Activated CD4-positive, alpha-beta T cell treated with anti-CD3 and anti-CD28 coated beads, Interleukin-2, amount 10 ng/mL, durations not matched to agents 7 days and 5 days (primary cell): ENCODE measurements at places on chromosomes 1 and 21.

- no peak for DNase-seq
Measured at GRCh38 chr1:14913482-14914177, 239.9 kb upstream of the TMEM51 start.

GRCh38 chr21:45454926-45455673 is 50.1 kb downstream of the COL18A1 start:
- DNase-seq, result no peak

- DNase-seq, result peak; percentile 49
Measured at GRCh38 chr1:221829327-221830015, 87.6 kb upstream of the DUSP10 start.

DNA sequence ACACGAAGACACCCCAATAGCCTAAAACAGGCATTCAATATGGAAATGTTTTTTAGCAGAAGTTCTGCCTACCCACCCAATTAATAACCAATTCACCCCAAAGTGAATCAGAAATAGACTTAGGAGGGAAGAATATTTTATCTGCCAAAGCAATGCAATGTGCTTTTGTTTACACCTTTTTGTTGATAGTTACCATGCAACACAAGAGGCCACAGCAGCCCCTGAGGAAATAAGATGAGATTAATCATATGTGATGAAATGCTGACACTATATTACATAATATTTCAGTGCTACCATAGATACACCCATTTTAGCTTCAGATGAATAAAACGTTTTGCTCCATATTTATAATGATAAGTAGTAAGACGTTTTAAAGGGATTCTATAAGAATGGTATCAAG is 60.9 kb upstream of the RGS2 start:
- DNase-seq, result no peak

DNA sequence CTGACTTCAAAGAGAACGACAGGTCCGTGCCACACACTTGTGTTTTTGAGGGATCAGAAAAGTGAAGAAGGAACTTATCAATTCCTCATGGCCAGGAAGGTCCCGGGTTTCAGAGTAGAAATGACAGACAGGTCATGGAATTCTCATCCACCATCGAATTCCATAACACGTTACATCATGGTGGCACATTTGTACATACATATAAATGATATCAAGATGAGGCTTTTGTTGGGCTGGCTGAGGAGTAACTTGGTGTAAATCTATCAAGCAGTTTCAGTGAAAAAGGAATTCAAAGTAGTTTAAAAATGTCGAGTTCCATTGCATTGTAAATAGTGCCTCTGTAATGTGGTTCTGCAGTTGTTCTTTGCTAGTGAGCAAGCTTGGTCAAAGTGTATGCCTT is 22.9 kb upstream of the GNPAT start:
- no peak for DNase-seq

GRCh38 chr21:14998336-14998735 is 66.5 kb downstream of the NRIP1 start:
- no peak for DNase-seq

DNA sequence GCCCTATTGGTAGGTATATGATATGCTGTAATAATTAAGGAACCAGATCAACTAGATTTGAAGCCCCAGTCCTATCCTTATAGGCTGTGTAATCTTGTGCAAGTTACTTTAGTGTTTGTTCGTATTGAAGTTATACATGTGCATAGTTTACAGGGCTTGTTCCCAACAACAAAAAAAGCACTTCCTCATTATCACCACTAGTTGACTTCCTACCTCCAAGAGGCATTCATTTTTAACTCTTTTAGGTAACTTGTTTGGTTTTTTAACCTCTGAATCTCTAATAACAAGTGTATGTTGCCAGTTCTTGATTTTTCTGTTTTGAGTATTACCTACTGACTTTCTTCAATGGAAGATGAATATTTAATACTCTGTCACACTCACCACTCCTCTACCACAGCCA is 71.9 kb downstream of the ST3GAL3 start:
- DNase-seq, result no peak

GRCh38 chr1:152309955-152310354 is 15.1 kb downstream of the FLG start:
- DNase-seq, result no peak

GRCh38 chr21:38315122-38315521 is 58.3 kb downstream of the KCNJ15 start:
- DNase-seq, result no peak

DNA sequence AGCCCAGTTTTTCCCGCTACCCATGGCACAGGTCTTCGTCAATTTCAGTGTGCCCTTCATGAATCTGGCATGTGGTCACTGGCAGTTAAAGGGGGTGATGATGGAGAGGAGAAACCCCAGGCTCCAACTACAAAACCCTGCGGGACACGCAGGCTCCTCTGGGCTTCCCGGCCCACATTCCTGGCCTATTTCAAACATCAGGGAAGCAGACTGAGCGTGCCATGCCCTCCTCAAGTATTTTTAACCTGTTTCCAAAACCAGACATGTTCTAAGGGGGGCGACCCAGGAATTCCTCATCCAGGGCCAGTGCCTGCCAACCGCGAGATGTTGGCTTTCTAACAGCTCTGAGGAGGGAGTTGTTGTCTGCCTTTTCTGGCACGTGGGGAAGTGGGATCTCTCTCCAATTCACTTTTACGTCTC is 85.1 kb downstream of the CAPZB start:
- DNase-seq, result no peak

- no peak for DNase-seq
Measured at GRCh38 chr1:58430421-58431275, 115.9 kb downstream of the OMA1 start.

- no peak for DNase-seq
Measured at GRCh38 chr21:36571556-36571955, 91.6 kb upstream of the CLDN14 start.

- no peak for DNase-seq
Measured at GRCh38 chr1:31857863-31858262, 42.0 kb upstream of the SPOCD1 start.

GRCh38 chr1:67004176-67004575 is 49.8 kb downstream of the SLC35D1 start:
- no peak for DNase-seq

- DNase-seq, result no peak
Measured at GRCh38 chr21:42970946-42971653, 3.3 kb upstream of the PKNOX1 start.

DNA sequence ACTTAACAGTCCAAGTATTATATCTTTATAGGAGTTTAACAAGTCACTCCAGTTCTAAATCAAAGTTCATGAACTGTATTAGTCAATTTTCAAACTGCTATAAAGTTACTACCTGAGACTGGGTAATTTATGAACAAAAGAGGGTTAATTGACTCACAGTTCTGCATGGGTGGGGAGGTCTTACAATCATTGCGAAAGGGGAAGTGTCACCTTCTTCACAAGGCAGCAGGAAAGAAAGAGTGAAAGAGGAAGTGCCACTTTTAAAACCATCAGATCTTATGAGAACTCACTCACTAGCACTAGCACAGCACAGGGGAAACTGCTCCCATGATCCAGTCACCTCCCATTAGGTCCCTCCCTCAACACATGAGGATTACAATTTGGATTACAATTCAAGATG is 70.0 kb downstream of the CLCA4 start:
- DNase-seq, result no peak

DNA sequence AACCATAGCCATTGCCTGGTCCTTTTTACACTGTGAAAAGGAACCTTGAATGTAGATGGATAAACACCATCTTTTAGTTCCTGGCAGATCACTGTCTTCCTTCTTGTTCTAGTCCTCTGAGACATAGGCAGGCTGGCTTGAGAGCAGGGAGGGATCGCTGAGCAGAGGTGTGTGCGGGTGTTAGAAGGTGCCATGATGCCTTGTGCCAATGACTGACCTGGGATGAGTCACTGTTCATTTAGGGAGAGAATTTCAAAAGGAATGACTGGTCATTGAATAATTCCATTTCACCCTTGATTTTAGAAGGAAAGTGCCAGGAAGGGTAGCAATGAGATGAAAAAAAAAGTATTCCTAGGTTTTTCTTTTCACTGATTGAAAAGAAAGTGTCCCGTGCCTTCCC is 383.9 kb downstream of the KIF26B start:
- DNase-seq, result no peak

DNA sequence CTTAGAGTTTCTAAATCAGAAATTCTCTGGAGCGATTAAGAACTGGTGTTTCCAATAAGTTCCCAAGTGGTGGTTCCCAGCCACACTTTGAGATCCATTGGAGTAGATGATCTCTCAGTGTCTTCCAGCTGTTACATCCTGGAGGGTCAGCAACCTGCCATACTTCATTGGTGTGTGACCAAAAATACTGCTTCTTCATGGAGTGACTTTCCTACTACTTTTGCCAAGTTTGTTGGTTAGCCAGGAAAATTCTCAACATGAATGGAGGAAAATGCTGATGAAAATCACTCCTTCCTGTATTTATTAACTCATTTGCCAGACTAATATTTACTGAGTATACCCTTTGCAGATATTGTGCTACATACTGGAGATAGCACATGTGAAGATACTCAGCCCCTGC is 186.1 kb downstream of the FGGY start:
- DNase-seq, result no peak
